ENCODE measurements at places on chromosomes 12 and 14.

DNA sequence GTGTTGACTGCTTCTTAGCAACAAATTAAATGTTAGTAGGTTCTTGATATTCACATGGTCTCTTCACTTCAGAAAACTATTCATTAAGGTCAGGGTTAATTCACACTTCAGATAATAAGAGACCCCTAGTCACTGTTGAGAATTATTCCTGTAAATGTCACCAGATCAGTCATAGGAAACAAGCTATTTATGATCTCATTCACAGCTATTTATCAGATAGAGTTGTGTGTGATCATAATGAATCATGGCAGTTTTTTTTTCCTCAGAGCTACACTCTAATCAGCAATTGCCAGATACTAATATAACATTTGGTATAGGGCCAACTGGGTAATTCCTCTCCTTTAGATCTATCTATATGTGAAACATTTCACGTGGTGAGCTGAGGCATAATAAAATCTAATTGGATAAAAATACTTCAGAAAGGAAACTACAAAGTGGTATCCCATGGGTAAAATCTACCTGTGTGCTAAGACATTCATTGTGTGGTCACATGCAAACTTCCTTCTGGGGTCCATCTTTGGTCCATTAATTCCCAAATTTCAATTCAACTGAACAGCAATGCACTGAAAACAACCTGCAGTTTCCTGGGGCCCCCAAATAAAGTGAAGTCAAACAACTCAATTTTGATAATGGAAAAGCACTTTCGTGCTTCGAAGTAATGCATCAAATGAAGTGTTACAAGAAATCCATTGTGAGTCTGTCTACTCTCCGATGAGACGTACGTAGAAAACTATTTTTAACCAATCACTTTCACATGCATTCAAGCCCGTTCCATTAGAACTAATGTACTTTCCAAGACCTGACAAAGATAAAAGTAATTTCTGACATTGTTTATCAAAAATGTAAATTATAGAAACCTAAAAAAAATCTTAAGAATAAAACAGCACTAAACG lies 197.0 kb downstream of the ACSS3 start:
- no peak for DNase-seq

DNA sequence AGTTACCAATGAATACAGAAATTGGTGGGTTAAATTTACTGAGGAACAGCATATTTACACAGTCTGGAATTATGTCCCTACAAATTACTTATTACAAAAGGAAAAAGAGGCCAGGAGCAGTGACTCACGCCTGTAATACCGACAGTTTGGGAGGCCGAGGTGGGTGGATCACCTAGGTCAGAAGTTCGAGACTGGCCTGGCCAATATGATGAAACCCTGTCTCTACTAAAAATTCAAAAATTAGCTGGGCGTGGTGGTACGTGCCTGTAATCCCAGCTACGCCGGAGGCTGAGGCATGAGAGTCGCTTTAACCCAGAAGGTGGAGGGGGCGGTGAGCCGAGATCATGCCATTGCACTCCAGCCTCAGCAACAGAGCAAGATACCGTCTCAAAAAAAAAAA lies 52.6 kb downstream of the HECTD1 start:
- DNase-seq, result no peak

DNA sequence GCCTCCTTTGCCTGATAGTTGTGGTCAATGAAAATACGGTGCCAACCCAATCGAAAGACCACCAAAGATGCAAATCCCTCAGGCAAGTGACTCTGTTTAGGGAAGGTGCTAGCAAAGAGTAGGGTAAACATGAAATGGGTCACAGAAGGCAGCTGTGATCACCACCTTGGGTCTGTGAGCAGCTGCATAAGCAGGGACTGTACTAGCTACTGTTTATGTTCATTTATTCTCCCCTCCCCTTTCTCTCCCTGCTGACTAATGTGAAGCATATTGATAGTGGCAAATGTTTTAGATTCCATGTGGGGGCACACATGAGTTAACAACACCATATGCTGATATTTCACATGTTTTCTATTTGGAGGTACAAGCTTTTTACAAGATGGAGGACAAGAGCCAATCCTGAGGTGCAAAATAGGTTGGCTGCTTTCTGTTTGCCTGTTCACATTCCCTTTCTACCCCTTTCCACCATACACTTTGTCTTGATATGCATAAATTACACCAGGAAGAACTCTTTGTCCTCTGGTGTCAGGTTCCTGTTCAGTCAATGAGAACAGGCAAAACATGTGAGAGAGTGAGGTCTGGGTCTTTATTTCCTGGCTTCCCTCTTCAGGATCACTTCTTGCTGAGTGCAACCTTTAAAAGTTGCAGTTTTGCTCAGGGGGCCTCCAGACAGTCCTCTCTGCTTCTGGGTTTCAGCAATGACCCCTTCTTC lies 71.1 kb downstream of the AVPR1A start:
- no peak for DNase-seq

DNA sequence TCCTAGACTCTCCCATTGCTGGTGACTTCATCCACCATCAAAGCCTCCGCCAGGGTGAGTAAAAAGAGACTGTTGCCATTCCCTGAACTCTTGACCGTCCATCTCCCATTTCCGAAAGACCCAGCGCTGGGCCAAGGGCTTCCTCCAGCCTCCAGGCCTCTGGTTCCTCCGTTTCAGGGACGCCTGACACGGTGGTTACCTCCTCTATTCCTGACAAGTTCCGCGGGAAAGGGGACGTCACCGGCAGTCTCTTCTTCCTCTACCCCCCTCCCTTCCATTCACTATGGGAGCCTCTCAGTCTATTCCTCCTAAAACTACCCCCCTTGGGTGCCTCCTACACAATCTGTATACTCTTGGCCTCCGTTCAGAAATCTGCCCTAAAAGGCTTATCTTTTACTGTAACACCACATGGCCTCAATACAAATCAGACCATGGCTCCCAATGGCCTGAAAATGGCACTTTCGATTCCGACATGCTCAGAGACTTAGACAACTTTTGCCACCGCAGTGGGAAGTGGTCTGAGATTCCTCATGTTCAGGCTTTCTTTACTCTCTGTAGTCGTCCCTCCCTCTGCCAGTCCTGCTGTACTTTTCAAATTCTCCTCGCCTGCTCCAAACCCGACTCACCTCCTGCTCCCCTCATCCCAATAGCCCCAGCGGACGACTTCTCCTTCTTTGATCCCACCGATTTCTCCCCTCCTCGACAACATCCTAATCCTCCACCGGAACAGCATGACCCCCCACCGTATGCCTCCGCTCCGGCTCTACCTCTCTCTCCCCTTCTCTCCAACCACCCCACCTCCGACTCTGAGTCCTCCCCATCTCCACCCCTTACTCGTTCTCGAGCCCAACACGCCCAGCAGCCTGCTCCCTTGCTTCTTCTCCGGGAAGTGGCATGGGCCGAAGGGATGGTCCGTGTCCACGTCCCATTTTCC lies 70.4 kb downstream of the MOK start:
- peak; percentile 47 for DNase-seq

DNA sequence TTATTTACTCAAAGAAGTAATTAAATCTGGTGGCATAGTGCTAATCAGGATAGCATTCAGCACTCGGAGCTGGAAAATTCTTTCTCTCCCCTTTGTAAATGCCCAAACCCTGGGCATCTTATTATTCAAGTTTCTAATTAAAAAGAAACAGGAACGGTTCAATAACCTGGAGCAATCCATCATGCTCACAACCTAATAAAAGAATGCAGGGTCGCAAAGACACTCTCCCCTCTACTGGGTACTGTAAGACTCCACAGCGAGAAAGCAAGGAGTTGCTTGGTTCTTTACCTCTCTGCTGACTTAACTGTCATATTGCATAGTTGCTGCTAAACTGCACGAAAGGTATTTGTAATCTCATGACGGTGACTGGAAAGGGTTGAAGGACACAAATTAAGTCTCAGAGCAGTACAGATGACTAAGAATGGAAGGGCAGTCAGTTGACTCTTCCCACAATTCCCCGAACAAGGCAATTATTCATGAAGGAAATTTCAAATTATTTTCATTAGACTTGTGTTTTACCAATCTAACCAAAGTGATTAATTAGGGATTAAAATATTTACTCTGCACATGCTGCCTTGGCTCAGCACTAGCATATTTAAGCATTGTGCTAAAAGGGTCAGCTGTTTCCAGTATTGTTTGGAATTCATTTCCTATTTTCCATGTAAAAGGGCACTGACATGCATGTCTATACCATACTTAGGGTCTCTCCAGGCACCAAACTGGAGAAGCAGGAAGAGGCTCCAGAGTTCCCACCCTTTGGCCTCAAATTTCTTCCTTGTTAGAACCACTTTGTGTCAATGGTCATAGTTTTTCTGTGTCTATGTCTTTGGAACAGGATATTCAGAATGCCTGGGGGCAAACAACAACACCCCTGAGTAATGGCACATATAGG lies 182.2 kb downstream of the EXOC5 start:
- no peak for DNase-seq

DNA sequence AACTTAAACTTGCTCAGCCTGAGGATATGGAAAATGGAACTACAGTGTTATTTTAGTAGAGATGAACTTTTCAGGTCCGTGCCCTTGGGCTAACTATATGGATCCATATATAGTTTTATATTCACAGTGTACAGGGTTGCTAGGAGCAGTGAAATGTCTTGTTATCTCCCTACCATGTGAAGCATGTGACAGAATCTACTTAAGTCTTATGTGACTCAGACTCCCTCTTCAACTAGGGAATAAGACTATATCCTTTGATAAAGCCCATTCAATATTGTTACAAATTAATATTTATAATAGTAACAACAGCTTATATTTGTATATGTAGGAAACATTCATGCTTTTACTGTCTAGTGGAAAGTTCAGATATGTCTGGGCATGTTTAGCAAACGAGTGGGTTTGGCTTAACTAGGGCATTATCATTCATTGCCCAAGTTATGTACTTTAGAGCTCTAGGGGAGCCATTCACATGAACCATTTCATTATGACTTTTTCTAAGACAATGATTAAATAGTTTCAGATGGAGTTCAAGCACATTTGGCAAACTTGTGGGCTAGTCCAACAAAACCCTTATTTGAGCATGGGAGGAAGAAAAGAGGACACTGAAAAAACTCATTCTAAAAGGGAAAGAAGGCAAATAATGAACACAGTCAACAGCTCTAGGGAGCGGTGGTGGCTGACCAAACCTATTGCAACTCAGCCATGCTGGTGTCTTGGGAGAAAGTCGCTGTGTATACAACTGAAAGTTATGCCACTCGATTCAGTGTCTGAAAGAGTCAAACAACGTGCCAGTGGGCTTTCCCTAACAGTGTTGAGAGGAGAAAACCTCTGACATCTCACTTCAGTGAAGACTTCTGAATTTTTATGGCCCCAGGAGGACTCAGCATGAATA lies 305.9 kb upstream of the G2E3 start:
- DNase-seq, result no peak

DNA sequence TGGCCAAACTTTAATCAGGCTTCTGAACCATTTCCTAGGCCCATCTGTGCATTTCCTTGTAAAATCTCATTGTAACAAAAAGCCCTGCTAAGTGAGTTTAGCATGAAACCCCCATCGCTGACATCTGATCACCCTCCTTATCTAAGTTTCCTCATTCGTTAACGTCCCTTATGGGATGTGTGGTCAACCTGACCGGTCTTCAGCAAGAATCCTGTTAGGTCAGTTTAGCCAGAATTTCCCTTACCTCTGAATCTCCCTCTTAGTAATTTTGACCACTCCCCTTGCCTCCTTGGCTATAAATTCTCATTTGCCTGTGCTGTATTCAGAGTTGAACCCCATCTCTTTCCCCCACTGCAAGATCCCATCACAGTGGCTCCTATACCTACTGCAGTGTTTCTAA lies 239.3 kb downstream of the RMST start:
- no peak for DNase-seq

- DNase-seq, result no peak
Measured at GRCh38 chr12:107129315-107129930, 36.1 kb upstream of the CRY1 start.

- no peak for DNase-seq
Measured at GRCh38 chr12:65817866-65818265, 6.4 kb upstream of the HMGA2 start.

DNA sequence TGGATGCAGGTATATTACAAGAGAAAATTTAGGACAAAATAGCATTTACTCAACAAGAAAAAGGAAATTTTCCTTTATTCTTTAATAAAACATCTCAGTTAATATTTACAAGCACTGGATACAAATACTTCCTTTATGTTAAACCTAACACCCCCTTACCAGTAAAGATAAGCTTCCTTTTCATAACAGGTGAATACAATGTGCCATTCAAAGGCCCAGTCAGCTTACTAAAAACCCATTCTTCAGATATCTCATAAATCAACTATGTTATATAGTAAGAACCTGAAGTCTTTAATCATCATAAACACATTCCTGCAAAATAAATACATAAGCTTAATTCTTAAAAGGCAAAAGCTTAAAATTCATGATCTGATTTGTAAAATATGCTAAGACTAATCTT lies 52.6 kb downstream of the LRP6 start:
- DNase-seq, result no peak

DNA sequence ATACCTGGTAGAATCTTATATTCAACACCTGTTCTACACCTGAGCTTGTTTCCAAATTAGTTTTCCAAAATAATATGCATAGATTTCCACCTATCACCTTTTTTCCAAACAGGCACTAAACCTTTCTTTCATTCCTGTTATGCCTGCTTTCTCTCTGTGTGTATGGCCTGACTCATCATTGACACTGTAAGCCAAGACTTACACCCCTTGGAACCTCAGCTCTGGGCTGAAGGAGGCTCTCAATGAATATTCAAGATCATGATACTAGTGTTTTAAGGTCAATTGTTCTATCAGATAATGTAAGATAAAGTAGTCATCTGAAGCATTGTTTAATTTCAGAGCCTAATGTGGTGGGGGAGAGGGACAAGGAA lies 1193.3 kb downstream of the FLRT2 start:
- no peak for DNase-seq

DNA sequence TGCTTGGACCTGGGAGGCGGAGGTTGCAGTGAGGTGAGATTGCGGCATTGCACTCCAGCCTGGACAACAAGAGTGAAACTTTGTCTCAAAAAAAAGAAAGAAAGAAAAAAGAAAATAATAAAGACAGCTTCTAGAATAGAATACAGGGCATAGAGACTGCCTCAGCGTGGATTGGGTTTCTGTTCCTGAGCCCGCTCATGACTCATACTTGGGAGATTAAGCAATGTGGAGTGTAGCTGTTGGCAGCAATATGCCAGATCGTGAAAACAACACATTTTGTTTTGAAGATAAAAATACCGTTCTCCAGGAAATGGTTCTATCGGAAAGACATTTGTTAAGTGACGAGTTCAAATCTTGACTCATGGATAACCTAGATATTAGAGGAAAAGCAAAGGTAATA lies 67.2 kb downstream of the GLT1D1 start:
- peak; percentile 70 for DNase-seq

DNA sequence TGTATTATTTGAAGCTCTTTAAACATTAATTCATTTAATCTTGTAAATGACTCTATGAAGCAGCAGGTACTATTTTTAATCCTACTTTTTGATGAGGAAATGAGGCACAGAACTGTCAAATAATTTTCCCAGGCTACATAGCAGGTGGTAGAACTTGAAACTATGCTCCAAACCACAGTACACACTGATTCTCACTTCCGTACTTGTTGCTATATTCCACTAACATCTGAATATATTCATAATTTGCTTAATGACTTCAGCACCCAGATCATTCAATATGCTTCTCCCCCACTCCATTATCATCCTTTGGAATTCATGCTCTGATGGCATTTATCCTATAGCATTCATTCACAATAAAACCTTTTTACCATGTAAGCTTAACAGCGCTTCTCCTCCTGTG lies 4.9 kb downstream of the ERGIC2 start:
- no peak for DNase-seq

- DNase-seq, result no peak
Measured at GRCh38 chr12:49624921-49625577, 1.7 kb downstream of the PRPF40B start.

GRCh38 chr14:101928415-101928841 lies 35.9 kb upstream of the DYNC1H1 start:
- DNase-seq, result peak; percentile 71

- DNase-seq, result no peak
Measured at GRCh38 chr12:28489246-28489645, 299.0 kb downstream of the CCDC91 start.
